AG09319 (cell line): ENCODE measurements at places on chromosomes 5 and 9.

DNA sequence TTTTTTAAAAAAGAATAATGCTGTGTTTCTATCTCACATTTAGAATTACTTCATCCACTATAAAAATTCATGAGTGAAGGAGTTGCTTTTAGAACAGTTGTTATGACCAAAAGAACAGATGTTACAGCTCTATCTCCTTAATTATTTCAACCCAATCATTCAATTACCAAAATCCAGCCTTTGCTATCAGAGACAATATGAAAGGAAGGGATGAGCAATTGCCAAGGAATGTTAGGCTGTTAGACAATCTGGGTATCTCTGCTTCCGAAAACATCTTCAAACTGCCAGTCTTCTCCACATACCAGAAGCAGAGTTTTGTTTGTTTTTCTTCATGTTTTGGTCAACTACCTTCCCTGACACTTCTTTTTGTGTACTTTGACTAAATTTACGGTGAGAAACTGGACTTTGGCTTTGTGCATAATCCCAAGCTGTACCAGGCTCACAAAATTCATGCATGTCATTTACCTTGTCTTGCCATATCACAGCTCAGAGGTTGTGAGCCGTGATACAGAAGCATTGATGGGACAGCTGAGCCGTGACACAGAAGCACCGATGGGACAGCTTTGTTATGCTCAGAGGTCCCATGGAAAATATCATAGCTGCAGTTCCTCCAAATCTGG lies 405.5 kb downstream of the KIF4B start:
- DNase-seq = no peak

DNA sequence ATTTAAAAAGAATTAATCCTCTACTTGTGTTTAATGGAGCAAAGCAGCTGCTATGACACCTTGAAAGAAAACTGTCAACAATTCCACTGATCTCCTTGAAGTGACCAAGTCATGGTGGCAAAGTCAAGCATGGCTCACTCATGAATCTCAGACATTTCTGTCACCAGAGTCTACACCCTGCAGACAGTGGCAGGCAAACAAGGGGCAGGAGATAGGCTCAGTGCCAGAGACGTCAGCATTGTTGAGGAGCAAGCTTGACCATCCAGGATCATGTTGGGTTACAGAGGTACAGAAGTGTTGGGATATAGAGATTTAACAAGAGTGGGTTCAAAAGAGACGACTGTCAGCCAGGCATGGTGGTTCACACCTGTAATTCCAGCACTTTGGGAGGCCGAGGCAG lies 16.1 kb upstream of the VPS13A start:
- DNase-seq = no peak

DNA sequence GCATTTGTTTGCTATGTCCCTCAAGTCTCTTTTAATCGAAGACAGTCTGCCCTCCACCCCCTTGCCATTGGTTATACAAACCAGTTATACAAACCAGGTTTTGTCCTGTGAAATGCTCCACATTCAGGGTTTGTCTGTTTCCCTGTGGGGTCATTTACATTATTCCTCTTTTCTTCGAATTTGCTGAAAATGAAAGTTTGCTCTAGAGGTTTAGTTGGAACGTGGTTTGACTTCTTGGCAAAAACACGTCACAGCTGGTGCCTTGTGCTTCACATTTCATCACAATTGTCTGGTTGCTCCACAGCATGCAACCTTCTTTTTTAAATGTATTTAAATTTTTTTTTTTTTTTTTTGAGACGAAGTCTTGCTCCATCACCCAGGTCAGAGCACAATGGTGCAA lies 4.2 kb upstream of the HAVCR2 start:
- no peak for DNase-seq

- DNase-seq = no peak
Measured at GRCh38 chr9:110742741-110743371, 74.3 kb downstream of the MUSK start.

DNA sequence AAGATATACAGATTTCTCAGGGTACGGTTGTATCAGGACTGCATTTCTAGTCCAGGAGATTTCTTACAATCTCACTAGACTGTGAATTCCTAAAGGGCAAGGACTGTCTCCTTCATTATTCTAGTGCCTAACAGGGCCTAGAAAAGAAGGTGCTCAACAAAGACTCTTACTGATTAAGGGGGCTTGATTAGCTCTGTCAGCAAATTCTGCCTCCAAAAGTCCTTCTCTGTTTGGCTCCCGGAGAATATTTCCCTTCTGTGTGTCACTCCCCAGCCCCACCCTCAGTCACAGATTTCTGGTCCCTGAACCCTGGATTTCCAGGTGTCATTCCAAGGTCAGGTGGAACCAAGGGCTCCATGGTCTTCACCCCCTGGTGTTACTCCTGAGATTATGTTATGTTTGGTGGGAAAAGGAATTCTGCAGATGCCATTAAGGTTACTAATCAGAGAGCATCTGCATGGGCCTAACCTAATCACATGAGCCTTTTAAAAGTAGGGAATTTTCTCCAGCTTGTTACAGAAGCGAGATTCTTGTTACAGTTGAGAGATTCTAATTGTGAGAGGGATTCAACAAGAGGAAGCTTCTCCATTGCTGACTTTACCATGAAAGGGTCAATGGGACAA lies 167.7 kb upstream of the LHFPL2 start:
- no peak for DNase-seq

DNA sequence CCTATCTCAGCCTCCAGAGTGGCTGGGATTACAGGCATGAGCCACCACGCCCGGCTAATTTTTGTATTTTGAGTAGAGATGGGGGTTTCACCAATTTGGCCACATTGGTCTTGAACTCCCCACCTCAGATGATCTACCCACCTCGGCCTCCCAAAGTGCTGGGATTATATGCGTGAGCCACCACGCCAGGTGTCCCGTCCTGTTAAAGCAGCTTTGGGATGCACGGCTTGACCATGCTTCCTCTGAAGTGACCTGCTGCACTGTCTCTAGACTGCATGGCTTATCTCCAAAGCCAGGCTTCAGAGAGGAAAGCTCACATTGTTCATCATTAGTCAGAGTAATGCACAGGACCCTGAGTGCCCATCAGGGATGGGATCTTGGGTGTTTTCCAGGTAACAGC lies 45.4 kb downstream of the SEMA4D start:
- no peak for DNase-seq

GRCh38 chr9:87606841-87607521 lies 109.3 kb downstream of the DAPK1 start:
- no peak for DNase-seq

DNA sequence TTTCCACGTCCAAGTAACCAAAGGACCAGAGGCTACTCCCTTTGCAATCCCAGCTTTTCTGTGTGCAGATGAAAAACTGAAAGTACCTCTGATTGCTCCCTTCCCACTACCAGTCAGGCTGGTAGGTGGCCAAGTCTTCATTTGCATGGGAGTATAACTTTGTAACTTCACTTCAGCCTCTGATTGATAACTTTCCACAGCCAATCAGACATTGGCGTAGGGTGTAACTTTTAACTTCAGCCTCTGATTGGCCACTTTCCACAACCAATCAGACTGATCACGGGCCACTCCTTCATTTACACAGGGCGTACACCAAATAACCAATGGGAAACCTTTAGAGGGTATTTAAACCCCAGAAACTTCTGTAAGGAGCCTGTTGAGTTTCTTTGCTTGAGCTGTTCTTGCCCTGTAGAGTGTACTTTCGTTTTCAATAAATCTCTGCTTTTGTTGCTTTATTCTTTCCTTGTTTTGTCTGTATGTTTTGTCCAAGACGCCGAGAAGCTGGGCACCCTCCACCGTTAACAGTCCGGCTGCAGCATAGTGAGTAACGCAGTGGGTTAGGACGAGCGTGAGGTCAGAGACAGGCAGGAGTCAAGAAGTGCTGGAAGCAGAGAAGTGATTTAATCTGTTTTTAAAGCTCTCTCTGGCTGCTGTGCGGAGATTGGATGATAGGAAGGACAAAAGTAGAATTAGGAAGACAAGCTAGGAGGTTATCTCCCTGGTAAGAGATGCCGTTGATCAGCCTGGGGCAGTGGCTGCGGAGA lies 3.5 kb upstream of the EXOSC2 start:
- peak; percentile 89 for DNase-seq

DNA sequence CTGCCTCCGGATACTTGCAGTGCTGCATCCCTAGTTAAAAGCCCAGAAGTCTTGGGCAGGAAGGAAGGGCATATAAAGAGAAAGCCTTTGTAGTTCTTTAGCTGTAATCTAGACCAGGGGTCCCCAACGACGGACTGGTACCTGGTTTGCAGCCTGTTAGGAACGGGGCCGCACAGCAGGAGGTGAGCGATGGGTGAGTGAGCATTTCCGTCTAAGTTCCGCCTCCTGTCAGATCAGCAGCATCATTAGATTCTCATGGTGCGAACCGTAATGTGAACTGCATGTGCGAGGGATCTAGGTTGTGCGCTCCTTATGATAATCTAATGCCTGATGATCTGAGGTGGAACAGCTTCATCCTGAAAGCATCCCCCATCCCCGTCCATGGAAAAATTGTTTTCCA lies 1.6 kb upstream of the SMIM15 start:
- DNase-seq = no peak

DNA sequence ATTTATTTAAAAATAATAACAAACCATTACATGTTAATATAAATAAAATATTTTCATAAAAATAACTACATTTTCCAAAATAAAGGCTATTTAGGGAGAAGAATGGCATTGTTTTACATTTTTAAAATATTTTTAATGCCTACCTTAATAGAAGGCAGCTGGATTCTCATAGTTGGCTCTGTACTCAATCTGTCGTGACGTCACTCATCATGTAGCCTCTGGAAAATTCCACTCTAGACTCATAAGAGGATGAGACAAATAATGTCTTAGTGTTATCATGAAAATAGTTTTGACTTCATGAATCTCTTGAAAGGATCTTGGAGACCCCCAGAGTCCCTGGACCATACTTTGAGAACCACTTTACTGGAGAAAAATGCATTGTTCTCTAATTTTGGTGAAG lies 93.1 kb downstream of the NXNL2 start:
- no peak for DNase-seq

- no peak for DNase-seq
Measured at GRCh38 chr5:32523625-32524024, 61.7 kb upstream of the SUB1 start.

DNA sequence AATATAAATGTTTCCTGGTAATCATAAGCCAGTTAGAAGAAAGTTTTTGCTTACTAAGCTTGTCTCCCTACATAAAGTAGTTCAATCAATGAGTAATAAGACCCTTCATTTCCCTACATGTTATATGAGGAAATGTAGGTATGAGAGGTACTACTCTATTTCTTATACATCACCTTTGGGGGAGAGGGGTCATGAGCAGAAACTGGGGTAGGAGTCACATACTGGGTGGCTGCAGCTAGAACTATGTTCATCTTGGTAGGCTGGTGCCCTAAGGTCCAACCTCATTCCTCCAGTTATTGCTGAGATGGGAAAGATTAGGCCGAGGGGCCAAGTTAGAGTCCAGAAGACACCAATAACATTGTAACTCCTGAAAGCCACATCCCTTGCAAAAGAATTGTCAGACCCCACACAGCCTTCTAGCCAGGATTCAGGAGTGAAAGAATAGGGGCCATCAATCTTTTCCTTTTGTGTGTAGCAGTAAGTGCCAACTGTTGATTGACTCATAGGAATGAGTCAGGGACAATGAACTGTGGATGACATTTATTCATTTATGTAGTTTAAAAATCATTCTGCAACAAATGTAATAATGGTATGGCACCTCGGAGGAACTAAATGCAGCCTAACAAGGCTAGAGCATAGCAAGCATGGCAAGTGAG lies 21.6 kb upstream of the SREK1 start:
- DNase-seq = no peak

GRCh38 chr9:101463397-101463796 lies 27.8 kb upstream of the ALDOB start:
- no peak for DNase-seq

GRCh38 chr5:7586480-7586879 lies 190.5 kb downstream of the ADCY2 start:
- no peak for DNase-seq

DNA sequence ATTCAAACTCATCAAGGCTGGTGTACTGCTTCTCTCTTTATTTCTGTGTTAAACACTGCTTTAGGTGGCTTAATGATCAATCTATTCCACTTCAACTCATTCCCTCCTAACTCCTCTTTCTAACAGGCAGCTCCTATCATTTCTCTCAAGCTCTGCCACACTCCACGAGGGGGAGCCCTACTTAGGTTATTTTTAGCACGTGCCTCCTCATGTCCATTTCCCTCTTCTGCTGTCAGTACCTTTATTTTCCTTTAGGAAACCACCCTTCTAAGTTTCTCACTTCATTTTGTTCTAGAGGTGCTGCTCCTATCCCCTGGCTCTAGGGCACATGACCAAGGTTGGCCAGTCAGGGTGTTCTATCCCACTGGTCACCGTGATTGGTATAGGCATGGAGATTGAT lies 6.7 kb upstream of the BRINP1 start:
- DNase-seq = no peak

DNA sequence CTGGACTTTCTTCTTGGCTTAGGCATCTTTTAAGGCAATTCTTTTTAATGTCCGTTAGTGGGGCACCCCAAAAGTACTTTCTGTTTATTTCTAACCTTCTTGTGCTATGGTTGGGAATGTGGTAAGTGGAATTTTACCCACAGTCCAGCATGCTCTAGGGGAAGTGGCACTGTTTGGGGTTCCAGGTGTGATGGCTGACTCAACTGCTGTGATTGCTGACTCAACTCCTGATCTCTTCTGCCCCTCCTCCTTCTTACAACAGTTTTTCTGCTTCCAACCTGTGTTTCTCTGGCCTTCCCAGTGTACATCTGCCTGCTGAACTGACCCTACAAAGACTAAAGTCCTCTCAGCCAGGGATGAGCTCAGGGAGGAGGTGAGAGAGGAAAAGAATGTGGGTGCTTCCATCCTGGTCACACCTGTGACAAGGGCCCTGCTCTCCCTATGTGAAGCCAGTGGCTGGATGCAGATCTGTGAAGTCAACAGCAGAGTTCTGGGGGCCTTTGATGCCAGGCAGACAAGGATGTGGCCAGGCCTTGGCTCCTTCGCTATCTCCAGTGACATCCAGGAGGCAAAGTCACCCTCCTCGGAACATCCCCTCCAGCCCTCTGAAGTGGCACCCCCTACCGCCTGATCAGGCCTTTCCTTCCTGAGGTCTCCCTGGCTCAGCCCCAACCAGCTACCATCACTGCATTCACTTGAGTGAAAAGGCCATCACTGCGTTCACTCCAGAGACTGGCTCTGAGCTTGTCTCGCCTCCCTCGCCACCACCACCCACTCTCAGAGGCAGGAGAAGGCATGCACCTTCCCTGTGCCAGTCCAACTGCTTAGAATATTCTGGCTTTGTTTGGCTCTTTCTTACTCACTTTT lies 72.2 kb downstream of the C5orf15 start:
- no peak for DNase-seq

GRCh38 chr5:143275512-143276363 lies 127.7 kb downstream of the NR3C1 start:
- DNase-seq = no peak

- DNase-seq = no peak
Measured at GRCh38 chr5:38605610-38606009, 49.2 kb upstream of the LIFR start.

- DNase-seq = no peak
Measured at GRCh38 chr9:129748249-129748648, 4.6 kb downstream of the PTGES start.

GRCh38 chr5:73786043-73786831 lies 160.2 kb downstream of the ARHGEF28 start:
- no peak for DNase-seq
